ENCODE measurements at places on chromosomes 5 and 9. TPM values are rescaled to one million over a fixed set of nuclear protein-coding genes. Genes with fewer than 3 reads are reported as not detected.

Gene PCDHGA6
- total RNA-seq: 0.44 TPM

Gene GKAP1
- total RNA-seq: 5.8 TPM

Gene COL15A1
- total RNA-seq: not detected

Gene LCN10
- total RNA-seq: not detected

Gene FCN1
- total RNA-seq: not detected

Gene PTTG1
- 119 TPM for total RNA-seq

Gene SLC27A6
- 0.16 TPM for total RNA-seq

Gene SPATA31D4
- total RNA-seq: not detected

Data from MCF 10A (cell line).